ENCODE measurements at places on chromosomes 2 and 18.

DNA sequence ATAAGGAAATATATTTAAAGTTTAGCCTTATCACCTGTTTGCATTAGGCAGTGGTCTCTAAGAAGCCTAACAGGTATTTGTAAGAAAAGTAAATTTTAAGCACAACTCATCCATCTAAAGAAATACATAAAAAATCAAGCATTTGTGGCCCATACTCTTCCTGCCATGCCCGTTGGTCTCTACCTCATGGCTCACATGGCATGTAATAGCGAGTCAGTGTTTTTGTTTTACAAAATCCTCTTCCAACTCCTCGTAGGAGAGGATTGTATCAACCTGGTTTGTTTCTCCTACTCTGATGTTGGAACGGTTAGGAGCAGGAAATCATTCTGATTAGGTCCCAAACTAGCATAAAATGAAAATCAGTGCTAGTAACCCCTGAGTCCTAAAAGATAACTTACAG lies 91.8 kb downstream of the FMNL2 start:
- DNase-seq: no peak

DNA sequence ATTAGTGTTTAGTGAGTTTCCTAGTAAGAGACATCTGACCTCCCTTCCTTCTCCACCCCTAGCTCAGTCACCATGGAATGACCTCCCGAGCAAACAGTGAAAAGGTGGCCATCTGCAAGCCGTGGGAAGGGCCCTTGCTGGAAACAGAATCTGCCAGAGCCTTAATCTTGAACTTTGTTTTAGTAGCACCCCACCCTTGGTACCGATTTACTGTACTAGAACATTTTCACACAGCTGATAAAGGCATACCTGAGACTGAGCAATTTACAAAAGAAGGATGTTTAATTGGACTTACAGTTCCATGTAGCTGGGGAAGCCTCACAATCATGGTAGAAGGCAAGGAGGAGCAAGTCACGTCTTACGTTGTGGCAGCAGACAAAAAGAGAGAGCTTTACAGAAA lies 655.8 kb downstream of the TSN start:
- no peak for DNase-seq

- no peak for DNase-seq
These were observed 121.8 kb upstream of the EPAS1 start for GRCh38 chr2:46175419-46175818.

- DNase-seq: no peak
These were observed 28.4 kb downstream of the AOX1 start for GRCh38 chr2:200614249-200614648.

GRCh38 chr18:10116574-10116973 lies 202.8 kb downstream of the VAPA start:
- no peak for DNase-seq

DNA sequence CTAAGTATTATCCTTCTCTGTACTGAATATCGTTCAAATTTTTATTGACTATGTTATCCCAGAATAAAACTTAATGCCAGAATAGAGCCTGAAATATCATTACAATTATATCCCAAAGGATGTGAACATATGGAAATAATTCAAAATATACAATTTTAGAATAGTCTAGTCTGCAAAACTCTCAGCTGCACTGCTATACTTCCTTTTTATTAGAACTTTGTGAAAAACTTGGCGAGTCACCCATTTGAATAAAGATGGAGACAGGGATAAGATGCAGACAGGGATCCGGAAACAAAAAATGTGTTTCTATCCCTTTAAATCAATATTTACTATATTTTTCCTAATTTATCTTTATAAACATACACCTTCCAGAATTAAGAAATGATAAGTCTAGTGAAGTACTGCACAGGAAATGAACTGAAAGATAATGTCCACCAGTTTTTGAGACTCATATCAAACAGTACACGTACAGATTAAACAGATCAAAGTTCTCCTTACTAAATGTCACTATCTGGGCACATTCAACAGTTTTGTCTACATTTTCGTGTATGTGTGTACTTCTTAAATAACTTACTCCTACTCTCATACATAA lies 107.8 kb downstream of the MEP1B start:
- DNase-seq: no peak

DNA sequence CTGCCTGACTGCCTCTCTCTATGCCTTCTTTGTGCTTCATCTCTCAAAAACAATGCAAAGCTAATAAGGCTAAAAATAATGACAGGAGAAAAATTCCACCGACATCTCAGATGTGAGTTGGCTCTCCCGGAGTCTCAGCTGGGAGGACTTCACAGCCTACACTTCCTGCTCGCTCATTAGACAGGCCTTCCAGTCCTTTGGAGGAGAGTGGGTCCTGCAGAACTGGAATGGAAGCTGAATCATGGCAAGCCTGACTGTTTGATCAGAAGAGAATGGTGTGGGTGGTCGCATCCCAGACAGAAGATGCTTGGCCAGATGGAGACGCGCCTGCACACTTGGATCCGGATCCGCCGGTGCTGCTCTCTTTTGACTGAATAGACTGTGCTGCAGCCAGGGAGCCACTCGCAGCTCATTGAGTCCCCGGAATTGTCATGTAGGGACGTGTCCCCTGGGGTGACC lies 49.7 kb downstream of the TRIB2 start:
- DNase-seq: no peak

DNA sequence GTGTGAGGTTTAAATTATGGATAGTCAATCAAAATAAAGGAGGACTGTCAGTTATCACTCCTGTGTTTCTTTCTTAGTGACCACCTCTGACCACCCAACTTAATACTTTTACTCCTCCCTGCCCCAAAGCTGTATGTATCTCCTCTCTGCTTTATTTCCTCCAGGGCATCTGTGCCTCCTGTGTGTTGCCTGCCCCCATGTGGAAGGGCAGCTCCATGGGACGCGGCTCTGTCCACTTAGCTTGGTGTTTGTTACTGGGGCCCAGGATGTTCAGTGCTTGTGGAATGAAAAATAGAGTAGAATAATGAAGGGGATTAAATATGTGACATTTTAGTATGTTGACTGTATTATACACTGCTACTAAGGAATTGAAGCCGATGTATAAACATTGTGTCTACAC lies 9.8 kb downstream of the ACP1 start:
- DNase-seq: no peak

GRCh38 chr2:136393514-136393913 lies 275.6 kb upstream of the CXCR4 start:
- no peak for DNase-seq

- DNase-seq: no peak
These were observed 59.6 kb downstream of the MEX3C start for GRCh38 chr18:51137891-51138290.

DNA sequence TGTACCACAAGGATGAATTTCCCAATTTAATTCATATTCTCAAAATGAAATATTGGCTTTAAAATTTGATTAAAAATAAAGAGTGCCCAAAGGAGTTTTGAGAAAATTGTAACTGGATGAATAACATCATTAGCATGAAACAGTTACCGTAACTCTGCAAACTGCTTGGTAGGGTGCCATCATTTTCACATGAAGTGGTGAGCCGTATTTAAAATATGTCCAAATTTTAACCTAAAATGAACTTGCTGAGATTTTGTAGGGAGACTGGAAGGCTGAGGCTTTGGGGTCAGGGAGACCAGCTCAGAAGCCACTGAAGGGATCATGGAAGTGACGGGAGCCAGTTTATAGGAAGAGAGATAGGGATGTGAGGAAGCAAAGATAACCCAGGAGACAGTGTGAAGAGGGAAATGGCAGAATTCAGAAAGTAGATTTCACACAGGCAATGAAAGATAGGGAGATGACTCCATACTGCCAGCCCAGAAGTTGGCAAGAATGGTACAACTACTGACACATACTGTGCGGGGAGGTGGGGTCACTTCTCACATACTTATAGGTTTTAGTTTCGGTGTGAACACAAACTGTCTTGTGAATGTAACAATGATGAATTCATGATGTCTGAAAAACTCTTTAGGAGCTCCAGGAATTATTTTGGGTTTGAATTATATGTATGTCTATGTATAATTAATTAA lies 53.8 kb downstream of the EFEMP1 start:
- DNase-seq: no peak

GRCh38 chr2:159851941-159852340 lies 53.9 kb upstream of the CD302 start:
- no peak for DNase-seq

DNA sequence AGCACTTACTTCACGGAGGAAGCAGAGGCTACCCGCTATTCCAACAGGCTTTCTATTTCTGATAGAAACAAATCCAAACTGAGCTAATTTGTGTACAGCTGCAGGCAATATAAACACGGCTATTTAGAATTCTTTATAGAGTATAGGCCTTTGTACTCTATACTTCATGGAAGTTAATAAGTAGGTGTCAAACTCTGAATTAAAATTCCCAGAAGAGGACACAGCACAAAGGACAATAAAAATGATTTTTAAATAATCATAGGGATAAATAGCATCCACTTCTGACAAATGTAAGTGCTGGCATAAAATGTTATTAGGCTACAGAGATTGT lies 261.5 kb downstream of the AFF3 start:
- no peak for DNase-seq

DNA sequence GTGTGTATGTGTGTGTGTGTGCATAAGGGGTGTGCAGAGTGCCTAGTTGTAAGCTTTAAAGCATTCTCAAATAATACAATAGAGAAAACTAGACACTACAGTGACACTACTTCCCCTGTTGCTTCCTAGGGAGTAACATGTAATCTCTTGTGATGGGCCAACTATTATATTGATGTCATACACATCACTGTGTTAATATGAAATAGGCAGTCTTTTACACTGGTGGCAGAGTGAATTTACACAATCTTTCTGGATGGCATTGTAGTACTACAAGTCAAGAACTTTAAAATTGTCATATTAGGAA lies 488.0 kb upstream of the ZEB2 start:
- no peak for DNase-seq

GRCh38 chr2:206084870-206085741 lies 868 bp downstream of the INO80D start:
- DNase-seq: no peak

GRCh38 chr2:43854671-43855070 lies 15.9 kb downstream of the ABCG8 start:
- no peak for DNase-seq

GRCh38 chr2:240624950-240625621 lies at the start of gene GPR35:
Gene GPR35, plus strand, starts transcription at chr2:240625480. Its CDS starts 4,473 bp downstream, at chr2:240629953.
- DNase-seq: no peak

GRCh38 chr2:190382851-190383250 lies 25.3 kb upstream of the MFSD6 start:
- no peak for DNase-seq

DNA sequence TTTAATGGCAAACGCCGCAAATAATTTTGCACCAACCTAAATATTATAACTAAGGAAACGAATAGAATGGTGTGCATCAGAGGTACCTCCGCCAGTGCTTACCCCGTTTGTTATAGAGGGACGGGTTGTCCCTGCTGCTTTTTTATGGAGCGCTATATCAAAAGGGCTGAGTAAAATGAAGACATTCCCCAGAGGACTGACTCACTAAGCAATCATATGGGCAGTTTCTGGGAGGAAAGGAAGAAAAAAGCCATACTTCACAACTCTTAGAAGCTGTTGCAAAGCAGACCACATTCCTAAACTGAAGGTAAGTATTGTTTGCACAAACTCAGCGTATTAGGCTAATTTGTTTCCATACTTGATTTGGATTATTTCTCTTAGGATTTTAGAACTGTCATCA lies 12.9 kb downstream of the ID2 start:
- DNase-seq: no peak

DNA sequence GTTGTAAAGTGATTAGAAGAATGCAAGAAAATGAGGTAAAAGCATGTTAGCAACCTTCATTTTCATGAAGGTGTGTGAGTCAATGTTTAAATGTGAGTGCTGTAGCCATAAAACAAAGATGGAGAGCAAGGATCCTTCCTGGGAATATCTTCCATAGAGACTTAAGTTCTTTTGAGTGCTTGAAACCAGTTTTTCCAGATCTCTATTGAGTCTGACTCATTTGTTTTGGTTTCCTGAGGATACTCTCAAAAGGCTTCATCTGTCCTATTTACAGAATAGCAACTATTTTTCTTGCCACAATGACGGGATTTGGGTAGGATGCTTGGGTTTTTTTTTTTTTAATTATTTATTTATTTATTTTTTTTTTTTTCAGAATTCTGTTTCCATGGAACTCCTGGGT lies 45.9 kb upstream of the ASB1 start:
- no peak for DNase-seq

DNA sequence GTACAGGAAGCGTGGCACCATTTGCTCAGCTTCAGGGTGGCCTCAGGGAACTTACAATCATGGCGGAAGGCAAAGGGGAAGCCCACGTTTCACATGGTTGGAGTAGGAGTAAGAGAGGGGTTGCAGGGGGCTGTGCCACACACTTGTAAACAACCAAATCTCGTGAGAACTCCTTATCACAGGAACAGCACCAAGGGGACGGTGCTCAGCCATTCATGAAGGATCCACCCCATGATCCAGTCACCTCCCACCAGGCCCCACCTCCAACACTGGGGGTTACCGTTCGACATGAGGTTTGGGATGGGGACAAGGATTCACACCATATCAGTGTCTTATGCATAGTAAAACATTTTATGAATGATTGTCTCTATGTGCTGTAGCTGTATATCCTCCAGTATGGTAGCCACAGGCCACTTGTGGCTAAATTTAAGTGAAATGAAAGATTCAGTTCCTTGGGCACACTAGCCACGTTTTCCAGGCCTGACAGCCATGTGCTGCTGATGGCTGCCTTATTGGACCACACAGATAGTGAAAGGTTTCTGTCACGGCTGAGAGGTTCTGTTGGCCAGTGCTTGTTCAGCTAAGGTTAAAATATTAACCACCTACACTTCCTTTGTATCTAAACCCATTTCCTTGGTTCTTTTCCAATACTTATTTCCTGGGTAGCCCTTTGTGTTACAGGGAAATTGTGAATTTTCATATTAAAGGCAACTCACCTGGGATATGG lies 77.3 kb downstream of the AGAP1 start:
- DNase-seq: no peak

- no peak for DNase-seq
These were observed 29.6 kb upstream of the PGAP1 start for GRCh38 chr2:196956069-196956468.

GRCh38 chr2:127661949-127662510 lies 13.3 kb downstream of the LIMS2 start:
- no peak for DNase-seq

GRCh38 chr2:173647681-173648311 lies 293.1 kb downstream of the CDCA7 start:
- no peak for DNase-seq

- DNase-seq: no peak
These were observed 51.9 kb downstream of the CACNB4 start for GRCh38 chr2:152046940-152047339.

GRCh38 chr18:77131652-77132368 lies 773 bp downstream of the MBP start:
- DNase-seq: no peak

DNA sequence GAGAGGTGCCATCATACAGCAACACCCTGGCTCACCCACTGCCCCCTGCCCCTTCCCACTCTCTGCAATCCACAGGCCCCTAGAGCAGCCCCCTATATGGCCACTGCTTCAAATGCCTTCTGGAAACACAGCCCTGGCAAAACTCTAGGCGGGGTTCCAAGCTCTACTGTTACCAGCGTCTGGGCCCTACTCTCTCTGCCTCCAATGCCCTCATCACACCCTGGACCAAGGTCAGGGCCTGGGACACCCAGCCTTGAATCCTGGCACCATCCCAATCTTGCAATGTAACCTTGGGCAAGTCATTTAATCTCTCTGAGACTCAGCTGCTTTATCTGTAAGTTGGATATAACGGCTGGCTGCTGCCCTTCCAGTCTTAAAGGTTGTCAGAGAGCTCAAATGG lies 39.2 kb upstream of the LOXHD1 start:
- DNase-seq: no peak

All from cortex of kidney (tissue), 1 donor.